Endothelial cell of umbilical vein (primary cell): ENCODE measurements at places on chromosomes 13 and 19. TPM values are rescaled to one million over a fixed set of nuclear protein-coding genes. Genes with fewer than 3 reads are reported as not detected.

GRCh38 chr13:112061367-112062061, 5.4 kb upstream of the SOX1 start:
- no peak for DNase-seq

GRCh38 chr13:113744197-113745000, 14.6 kb upstream of the TMEM255B start:
- DNase-seq: no peak

GRCh38 chr13:50898338-50898737, 11.3 kb upstream of the RNASEH2B start:
- DNase-seq: no peak

DNA sequence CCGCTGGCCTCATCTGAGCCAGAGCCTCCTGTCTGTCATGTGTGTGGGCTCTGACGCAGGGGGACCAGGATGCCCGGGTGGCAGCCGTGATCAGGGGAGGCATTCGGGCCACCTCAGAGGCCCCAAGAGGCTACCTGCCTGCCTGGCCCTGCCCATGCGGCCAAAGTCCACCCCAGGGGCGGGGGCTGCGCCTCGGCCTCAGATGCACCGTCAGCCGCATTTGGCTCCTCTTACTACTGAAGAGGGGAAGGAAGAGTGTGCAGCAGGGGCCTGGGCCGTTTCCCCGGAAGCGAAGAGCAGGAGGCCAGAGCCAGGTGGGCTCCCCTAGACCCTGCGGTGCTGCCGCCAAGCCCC, 34.0 kb downstream of the C13orf46 start:
- no peak for DNase-seq

DNA sequence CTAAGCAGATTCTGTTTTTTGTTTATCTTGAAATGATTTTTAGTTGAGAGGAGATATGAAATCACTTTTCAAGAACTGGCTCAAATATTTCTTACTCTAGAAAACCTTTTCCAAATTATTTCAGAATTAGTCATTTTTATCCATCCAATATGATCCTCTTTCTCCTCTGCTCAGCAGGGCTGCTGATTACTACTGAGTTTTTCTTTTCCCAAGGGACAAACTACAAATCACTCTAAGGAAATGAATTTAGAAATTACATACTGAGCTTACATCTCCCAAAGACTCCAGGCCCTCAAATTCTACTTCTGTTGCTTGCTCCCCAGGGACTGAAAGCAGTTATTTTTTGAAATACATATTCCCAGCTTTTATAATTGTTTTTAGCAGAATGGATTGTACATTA, 87.4 kb upstream of the UFM1 start:
- DNase-seq: no peak

- peak; percentile 40 for DNase-seq
These were observed 608 bp downstream of the MYADM start for GRCh38 chr19:53868091-53868891.

- DNase-seq: no peak
These were observed 18.3 kb downstream of the NUP58 start for GRCh38 chr13:25319771-25320170.

GRCh38 chr19:1269478-1270212, 513 bp downstream of the CIRBP start:
- peak; percentile 87 for DNase-seq

DNA sequence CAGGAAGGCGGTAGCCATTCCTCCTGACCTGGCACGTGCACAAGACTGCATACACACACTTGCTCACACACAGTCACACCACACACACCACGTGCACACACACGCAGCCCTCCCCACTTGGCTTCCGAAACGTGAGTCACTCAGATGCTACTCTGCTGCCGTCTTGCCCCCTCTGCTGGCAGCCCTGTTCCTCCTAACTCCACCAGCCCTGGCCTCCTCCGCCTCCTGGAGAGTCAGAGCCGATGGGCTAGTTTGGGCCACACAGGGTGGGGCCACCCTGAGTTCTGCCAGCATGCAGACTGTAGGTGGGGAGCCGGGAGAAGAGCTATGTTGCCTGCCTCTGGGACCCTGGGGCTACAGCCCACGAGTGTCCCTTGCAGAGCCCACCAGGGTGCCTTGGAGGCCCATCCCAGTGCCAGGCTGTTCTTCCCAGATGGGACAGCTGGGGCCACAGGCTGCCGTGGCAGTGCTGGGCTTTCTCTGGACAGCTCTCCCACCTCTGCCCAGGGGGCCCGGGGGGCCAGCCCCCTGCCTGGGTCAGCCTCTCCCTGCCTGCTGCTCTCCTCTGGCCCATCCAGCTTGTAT, 12.1 kb downstream of the PIN1 start:
- peak; percentile 60 for DNase-seq

Gene SMAD9
- total RNA-seq: 4.2 and 4.5 TPM in 2 replicates

Gene KLHL1
- total RNA-seq: not detected in 2 replicates

Gene SHISA7
- total RNA-seq: not detected in 2 replicates
